ENCODE measurements at places on chromosomes 11 and 22. TPM values are rescaled to one million over a fixed set of nuclear protein-coding genes. Genes with fewer than 3 reads are reported as not detected.

Gene MUC6
- not detected for total RNA-seq

DNA sequence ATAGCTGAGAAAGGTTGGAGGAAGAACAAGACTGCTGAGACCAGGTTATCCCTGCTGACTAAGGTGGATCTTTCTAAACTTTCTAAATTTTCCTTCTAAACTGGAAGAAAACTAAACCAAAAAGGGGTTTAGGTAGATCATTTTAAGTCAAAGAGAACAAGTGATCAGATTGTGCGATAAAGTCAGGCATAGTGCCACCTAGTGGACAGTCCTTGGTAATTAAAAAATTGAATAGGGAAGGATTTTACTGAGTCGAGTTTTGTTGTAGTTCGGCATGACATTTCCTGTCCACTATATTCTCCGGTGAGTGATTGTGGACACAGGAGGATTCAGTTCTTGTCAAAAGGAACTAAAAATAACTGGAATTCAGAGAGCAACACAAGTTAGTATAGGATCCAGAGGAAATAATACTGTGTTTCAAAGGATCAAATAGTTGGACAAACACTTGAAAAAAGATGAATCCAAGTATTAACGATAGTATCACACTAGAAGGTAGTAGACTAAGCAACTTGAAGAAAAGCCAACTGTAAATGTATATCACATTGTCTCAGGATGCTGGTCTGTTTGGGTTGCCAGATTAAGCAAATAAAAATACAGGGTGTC, 1236.4 kb downstream of the FAM181B start:
- peak; percentile 2 for DNase-seq

- DNase-seq: peak; percentile 37
Measured at GRCh38 chr11:32792948-32793475, 1.4 kb downstream of the CCDC73 start.

Gene OR52I2
- total RNA-seq: not detected

All from Daoy (cell line).